ENCODE measurements at places on chromosomes 3 and 15.

DNA sequence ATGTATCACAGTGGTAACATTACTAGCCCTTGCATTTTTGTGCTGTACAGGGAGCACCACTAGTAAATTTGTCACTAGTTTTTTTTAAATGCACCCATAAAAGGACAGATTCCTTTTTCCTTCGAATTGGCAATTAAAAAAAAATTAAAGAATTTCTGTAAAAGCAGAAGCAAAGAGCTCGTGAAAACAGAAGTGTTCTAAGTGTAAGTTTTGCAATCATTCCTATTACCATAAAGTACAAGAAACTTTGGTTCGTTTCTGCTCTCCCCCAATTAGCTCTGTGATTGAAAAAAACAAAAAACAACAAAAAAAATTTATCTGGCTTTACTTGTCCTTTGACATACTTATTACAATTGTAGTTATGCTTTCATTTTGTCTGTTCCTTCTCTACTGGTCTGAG, 5.3 kb downstream of the SERP1 start:
- no peak for DNase-seq

DNA sequence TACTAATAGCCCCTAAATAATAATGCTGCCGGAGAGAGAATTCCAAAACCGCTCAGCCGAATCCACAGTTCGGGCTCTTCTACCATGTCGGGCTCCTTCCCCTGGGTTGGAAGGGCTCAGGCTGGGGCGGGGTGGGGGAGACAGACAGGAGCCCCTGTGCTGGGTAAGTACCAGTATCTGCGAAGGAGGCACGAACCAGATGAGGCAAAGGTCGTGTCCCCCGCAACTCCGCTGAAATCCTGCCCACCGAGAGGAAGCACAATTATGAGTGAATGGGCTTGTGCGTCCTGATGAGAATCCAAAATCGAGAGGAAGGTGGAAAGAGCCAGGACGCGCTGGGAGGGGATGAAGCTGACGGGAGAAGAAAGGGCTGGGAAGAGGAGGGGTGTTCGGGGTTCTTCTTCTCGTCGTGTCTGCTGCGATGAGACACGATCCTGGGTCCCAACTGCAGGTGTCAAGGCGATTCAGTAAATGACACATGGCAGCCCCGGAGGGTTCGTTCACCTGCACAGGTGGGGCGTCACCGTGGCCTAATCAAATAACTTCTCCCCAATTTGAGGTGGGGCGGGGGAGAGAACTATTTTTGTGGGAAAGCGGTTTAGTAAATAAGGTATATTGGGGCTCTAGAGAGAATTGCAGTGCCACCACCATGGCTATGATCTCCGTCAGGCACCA, 707 bp upstream of the FAM81A start:
- no peak for DNase-seq

DNA sequence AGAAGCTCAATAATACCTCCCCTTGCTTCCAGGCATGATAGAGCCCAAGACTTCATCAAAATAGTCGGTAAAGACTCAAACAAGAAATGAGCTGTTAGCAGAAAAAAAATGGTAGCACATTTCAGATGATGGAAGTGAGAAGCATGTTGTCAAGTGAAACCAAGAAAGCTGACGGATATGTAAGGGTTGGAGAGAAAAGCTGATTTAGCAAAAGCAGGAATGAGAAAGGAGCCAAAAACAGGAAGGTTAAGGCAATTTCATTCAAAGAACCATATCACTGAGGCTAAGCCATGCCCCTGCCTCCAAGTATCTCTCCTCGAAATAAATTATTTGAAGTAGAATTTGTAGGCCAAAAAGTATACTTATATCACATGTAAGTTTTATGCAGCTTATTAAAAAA, 88.8 kb downstream of the ANO10 start:
- DNase-seq, result no peak

GRCh38 chr15:62112616-62113593, 46.1 kb downstream of the C2CD4A start:
- no peak for DNase-seq

- no peak for DNase-seq
Measured at GRCh38 chr15:37031198-37031597, 69.2 kb downstream of the MEIS2 start.

DNA sequence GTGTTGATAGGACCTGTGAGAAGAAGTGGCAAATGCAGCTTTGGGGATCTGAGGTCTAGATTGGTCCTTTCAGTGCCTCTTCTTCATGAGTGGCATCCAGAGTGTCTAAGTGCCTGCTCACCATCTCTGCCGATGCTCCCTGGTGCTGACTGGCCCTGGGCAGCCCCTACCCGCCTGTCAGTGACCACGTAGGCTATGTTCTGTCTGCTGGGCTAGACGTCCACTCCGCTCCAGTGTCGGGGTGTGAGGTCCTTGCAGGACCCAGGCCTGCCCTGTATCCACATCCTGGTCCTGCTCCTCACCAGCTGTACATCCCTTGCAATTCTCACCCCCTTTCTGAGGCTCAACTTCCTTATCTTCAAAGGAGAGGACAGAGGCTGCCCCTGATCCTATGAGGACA, 48.3 kb upstream of the PRR23E start:
- DNase-seq, result no peak

GRCh38 chr3:138890555-138891187, 55.9 kb upstream of the PIK3CB start:
- DNase-seq, result no peak

- DNase-seq, result peak; percentile 84
Measured at GRCh38 chr3:5021116-5022092, 42.2 kb downstream of the BHLHE40 start.

Measured in activated CD4-positive, alpha-beta T cell treated with anti-CD3 and anti-CD28 coated beads, Interleukin-10, Interleukin-2, amounts not matched to agents 100 ng/mL and 50 ng/mL, durations not matched to agents 16 hours and 8 hours (primary cell).